Activated CD8-positive, alpha-beta memory T cell treated with anti-CD3 and anti-CD28 coated beads for 24 hours (primary cell): ENCODE measurements at places on chromosomes 1 and 21.
A peak's percentile ranks its signal among the peaks of the same experiment; 100 is the strongest.

- no peak for DNase-seq
These were observed 405 bp upstream of the RAB29 start for GRCh38 chr1:205775717-205776056.

DNA sequence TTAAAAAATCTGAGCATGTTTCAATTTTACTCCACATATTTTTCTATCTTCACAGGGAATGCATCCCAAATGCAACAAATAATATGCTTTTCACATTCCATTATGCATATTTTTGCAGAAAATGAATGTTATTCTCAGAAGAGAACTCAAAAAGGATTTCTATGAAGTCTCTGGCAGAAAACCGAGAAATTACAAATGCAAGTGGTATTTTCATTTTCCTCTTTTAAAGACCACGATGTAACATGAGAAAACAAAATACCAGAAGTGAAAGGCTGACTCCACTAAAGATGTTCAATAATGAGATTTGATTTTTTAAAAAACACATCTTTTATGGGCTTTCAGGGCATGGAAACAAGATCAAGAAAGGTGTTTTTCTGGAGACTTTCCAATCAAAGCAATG, 5.0 kb upstream of the PDC start:
- no peak for DNase-seq

- no peak for DNase-seq
These were observed 36.7 kb upstream of the GOLT1A start for GRCh38 chr1:204250428-204251030.

DNA sequence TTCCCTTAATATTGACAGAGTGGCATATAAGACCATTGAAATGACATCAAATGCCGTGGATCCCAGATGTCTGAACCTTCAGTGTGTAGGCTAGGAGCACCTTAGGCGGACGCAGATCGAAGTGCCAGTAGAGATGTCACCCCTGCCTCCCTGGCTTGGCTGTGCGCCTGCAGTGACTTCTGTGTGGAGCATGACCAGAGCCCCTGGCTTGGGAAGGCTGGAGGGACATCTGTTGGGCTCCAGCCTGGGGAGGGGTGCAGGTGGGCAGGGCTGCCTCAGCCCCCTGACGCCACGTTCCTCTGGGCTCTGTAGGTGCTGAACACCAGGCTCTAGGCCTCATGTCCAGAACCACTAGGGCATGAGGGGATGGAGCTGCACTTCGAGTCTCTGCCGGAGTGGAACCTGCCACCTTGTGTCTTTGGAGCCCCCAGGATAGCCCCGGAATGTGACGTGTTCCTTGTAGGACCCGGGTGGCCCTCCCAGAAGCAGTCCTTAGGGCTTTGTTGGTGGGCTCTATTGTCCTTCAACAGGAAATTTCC, 103.8 kb downstream of the ADARB1 start:
- peak; percentile 13 for DNase-seq

DNA sequence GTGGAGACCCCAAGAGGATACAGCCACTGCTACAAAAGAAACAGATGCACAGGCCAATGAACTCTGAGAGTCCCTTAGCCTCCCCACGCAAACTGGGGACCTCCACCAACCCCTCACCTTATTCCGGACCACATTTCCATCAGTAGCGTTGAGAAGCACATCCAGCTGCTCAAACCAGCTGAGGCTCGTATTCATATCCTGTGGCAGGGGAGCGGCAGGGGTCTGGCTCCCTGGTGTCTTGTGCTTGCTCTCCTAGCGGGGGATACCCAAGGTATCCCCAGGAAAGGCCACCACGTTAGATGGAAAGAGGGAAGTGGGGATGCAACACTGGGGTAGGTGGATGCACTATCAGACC, 481 bp downstream of the CCDC163 start:
- DNase-seq = no peak

DNA sequence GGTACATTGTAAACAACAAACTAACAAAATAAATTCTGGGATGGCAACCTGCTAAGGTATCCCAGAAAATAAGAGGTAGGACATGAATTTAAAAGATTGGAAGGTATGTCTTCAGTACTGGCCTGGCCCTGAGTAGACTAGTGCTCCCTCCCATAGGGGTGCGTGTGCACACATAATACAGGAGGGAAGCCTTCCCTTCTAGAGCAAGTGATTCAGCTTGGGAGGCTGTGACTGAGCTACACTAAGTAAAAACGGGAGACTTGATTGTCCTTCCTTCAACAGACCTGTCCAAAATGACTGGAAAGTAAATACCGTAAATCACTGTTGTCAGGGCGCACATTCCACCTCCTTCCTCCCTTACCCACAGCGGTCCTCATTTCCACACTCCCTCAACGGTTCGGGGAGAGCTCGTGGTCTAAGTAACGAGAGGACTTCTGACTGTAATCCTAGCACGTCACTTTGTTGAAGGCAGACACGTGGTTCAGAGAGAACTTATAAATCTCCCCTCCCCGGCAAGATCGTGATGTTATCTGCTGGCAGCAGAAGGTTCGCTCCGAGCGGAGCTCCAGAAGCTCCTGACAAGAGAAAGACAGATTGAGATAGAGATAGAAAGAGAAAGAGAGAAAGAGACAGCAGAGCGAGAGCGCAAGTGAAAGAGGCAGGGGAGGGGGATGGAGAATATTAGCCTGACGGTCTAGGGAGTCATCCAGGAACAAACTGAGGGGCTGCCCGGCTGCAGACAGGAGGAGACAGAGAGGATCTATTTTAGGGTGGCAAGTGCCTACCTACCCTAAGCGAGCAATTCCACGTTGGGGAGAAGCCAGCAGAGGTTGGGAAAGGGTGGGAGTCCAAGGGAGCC, at the start of gene TGFB2:
TSS of gene TGFB2 (plus strand) at position 523 of the 859 bp plus-strand sequence. CDS start 1,366 bp downstream, outside the sequence.
- peak; percentile 63 for DNase-seq

DNA sequence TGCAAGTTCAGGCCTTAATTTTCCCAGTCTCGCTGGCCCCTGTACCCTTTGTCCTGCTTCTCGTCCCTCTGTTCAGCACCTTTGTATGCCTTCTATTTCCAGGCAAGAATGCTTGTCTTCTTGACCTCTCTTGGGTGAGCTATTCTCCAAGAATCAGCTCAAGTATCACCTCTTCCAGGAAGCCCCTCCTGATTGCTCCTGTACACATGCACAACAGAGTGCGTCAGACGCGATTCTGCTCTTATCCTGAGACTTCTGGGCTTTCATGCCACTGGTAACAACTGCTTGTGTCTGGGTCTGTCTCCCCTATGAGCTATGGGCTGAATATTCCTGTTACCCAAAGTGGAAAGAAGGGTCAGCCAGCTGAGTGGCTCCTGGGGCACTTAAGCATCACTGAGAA, 170.8 kb downstream of the GRIK3 start:
- DNase-seq = no peak

GRCh38 chr21:26406526-26406925, 166.6 kb downstream of the CYYR1 start:
- no peak for DNase-seq

- no peak for DNase-seq
These were observed 210.0 kb upstream of the FOXD3 start for GRCh38 chr1:63112155-63112900.

DNA sequence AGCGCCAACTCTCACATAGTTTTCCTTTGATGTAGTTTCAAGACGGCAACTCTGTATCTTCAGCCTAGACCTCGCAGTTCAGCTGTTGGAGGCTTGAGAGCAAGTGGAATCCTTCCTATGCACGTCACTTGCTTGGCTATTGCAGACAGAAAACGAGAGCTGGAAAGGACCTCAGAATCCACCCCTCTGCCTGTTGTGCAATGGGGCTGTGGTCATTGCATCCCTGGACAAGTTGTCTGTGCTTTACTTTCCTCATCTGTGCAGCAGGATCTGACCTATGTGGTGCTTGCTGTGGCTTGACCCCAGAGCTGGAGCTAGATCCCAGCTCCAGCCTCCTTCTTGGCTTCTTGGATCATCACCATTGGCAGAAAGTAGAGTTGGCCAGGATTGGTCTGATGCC, 50.0 kb upstream of the IGSF21 start:
- no peak for DNase-seq

DNA sequence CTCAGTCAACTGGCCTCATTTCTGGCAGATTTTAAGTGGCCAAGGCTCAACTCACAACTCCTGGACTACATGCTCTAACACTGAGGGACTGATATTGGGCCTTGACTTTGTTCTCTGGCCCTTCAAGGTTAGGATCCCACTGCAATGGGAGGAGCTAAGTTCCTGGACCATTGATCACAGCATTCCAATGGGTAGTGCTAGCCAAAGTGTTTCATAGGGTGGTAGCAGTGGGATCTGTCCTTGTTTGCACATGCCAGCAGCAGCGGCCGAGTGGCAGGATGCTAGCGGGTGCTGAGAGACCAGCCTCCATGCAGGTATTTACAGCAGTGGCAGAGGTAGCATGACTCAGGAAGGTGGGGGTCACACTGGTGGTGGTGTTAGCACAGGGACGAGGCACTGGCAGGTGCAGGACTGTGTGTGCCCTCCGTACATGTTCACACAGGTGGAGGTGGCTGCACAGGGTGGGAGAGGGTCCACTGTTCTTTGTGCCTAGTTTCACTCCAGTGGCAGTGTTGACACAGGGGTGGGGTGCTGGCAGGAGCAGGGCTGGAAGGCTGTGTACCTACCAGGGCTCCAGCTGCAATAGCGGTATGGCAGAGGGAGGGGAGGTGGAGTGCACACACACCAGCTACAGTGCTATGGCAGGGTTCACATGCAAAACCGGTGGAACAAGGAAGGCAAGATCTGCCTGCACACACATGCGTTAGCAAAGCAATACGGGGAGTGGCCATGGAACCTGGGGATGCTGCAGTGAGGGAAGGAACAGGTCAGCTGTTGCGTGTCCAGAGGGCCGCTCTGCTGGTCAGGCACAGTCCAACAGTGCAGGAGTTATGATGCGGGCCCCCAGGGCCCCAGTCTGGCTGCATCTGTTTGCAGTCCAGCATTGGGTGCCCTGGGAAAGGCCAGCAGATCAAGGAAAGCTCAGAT, 51.7 kb downstream of the COL24A1 start:
- no peak for DNase-seq

DNA sequence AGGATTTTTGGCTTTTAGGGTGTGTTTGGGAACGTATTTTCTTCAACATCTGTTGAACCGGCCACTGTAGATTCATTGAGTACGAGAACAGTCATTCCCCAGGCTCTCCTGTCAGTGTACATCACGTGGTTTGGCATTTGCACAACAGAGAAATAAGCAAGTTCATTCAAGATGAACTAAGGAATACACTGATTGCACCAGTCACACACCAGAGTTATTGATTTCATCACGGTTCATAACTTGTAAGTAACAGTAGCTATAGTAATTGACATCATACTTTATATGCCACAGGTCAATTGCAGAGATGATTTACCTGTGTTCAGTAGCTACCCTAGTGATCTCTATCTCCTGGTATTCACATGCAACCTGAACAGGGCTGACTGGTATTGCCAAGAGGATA, 90.7 kb upstream of the ETS2 start:
- no peak for DNase-seq
